ENCODE measurements at places on chromosomes 11 and 22. TPM values are rescaled to one million over a fixed set of nuclear protein-coding genes. Genes with fewer than 3 reads are reported as not detected.

- DNase-seq = no peak
These were observed 11.4 kb downstream of the KDELR3 start for GRCh38 chr22:38479096-38479837.

DNA sequence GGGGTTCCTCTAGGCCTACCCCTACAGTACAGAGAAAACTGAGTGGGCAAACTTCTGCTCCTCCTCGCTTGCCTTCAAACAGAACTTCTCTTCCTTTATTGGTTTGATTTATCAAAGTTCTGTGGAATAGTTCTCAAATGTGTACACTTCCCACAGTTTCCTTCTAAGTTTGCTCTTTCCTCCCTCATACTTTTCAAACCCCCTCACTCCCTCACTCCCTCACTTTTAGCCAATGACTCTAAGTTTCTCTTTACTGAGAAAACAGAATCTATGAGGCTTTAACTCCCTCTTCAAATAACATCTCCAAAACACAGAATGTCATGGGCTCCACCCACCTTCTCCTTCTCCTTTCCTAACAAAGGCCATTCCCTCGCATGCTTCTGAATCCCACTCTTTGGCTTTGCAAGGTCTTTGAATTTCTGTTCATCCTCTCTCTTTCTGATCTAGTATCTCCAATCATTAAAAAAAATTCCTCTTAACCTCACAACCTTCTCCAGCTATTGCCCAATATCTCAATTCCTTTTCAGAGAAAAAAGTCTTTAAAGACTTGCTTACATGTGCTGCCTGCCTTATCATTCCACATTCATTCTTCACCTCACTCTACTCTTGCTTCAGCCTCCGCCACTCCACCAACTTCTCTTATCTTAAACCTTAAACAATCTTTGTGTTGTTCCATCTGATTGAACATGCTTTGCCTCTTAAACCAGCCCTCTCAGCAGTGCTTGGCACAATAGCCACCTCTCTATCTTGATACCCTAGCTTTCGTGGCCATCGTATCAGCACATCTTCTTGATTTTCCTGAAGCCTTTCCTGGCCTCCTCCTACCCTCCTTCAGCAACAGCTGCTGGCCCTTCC lies 57.2 kb downstream of the DDI1 start:
- DNase-seq = no peak

PYGM gene
- total RNA-seq = 4.8 TPM

DNA sequence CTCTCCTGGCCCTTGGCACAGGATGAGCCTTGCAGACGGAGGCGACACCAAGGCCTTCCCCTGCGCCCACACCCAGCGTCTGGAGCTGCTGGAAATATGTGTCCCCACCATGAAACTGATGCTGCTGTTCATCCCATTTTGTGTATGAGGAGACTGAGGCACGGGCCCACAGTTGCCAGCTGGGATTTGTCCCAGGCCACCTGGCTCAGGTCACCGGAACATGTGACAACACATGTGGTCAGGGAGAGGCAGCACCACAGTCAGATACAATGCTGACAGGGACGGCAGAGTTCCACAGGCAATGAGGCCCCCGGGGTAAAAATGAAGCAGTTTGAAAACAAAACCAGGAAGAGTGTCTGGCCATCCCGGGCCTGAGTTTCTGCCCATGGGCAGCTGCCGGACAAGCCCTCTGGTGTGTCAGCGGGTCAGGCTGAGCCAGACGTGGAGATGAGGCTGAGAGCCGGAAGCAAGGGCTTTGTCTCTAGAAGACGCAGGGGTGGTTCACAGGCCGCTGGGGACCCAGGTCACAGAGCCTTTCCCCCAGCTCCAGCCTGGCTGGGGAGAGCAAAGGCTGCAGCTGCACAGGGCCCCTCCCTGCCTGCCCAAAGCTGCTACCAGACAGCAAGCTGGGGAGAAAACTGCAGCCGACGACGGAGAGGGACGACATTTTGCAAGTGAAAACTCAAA lies 80.7 kb downstream of the CDKN1C start:
- peak; percentile 11 for DNase-seq

- DNase-seq = no peak
These were observed 121.2 kb downstream of the SIK3 start for GRCh38 chr11:116976941-116977570.

DNA sequence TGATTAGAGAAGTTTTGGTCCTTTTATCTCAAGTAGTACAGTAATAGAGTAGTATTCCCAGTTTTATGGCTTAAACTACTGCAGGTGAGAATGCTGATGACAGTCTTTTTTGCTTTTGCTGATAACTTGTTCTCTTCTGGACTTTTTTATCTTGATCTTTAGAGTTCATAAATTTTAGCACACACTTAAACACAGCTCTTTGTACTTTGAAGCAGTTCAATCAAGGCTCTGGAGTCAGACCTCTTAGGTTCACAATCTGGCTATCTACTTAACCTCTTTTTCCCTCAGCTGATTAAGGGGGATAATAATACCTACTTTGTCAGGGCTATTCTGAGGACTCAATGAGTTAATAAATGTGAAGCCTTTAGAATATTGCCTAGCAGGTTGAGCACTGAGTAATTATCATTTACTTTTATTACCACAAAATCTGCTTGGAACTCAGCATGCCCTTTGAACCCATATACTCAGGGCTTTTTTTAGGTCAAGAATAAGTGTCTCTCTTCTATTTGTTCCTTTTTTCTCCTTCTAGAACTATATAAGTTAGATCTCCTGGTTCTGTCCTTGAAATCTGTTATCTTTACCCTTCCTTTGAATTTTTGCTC lies 51.9 kb downstream of the CSTF3 start:
- DNase-seq = no peak

RIMBP3C gene
- total RNA-seq = not detected

KCNQ1OT1 gene
- 0.88 TPM for total RNA-seq

GRCh38 chr11:64627371-64627770 lies 36.4 kb downstream of the SLC22A12 start:
- DNase-seq = no peak

PKP3 gene
- total RNA-seq = 0.18 TPM

GRCh38 chr11:74179234-74180052 lies 8.4 kb downstream of the PPME1 start:
- no peak for DNase-seq

GRCh38 chr22:29302681-29303465 lies 3.6 kb upstream of the GAS2L1 start:
- no peak for DNase-seq

- no peak for DNase-seq
These were observed 22.3 kb downstream of the SMCO4 start for GRCh38 chr11:93520726-93521509.

- DNase-seq = no peak
These were observed 65.3 kb upstream of the MS4A8 start for GRCh38 chr11:60634126-60634525.
